ENCODE measurements at places on chromosomes 3 and 15. TPM values are rescaled to one million over a fixed set of nuclear protein-coding genes. Genes with fewer than 3 reads are reported as not detected.

The COMMD4 gene
- total RNA-seq = 48.7 TPM

The SHF gene
- 2.6 TPM for total RNA-seq

The LCMT2 gene
- total RNA-seq = 7.0 TPM

The SNX33 gene
- 8.2 TPM for total RNA-seq
